ENCODE measurements at places on chromosomes 7 and 10. TPM values are rescaled to one million over a fixed set of nuclear protein-coding genes. Genes with fewer than 3 reads are reported as not detected.

- DNase-seq = no peak
Observed at GRCh38 chr10:34031400-34031799, 696.9 kb upstream of the NRP1 start.

DNA sequence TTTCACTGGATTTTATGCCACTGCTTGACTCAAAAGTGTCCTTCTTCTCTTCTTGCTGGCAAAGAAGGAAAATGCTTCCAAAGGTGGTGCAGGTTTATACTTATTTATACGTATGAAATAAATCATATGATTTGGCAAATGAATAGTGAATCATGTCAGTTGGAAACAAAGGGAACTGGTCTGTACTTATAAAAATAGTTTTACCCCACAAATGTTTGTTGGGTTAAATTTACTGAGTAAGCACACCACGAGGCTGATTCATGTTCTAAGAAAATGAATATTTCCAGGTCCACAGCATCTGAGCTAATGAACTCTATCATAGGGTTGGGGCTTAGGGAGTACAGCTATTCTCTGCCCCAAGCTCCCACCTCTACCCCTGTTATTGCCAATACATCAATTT lies 232.2 kb downstream of the TRIL start:
- DNase-seq = no peak

- DNase-seq = no peak
Observed at GRCh38 chr10:31157123-31158010, 125.7 kb upstream of the ZNF438 start.

GRCh38 chr7:117767951-117768350 lies 105.3 kb downstream of the CTTNBP2 start:
- no peak for DNase-seq

GRCh38 chr10:48736596-48736995 lies 51.9 kb downstream of the WDFY4 start:
- DNase-seq = no peak

GRCh38 chr7:156039194-156039593 lies 226.9 kb upstream of the SHH start:
- DNase-seq = no peak

GRCh38 chr10:77801474-77802161 lies 124.9 kb downstream of the DLG5 start:
- peak; percentile 17 for DNase-seq

- DNase-seq = no peak
Observed at GRCh38 chr7:132518839-132519173, 57.5 kb downstream of the PLXNA4 start.

GRCh38 chr10:3530346-3530745 lies 254.7 kb downstream of the KLF6 start:
- DNase-seq = no peak

DNA sequence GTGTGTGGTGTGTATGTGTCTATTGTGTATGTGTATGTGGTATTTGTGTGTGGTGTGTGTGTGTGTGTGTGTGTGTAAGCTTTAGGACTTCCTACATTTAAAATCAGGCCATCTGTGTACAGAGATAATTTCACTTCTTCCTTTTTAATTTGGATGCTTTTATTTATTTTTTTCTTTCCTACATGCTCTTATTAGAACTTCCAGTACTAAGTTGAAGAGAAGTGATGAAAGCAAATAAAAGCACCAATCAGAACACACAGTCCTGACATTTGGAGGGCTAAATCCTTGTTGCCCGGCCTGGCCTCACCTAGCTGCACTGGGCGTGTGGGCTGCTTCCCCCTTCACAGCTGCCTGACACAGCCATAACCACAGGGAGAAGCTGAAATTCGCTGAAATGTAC lies 3.8 kb upstream of the MRC1 start:
- no peak for DNase-seq

The HOXA7 gene
- 0.56 TPM for total RNA-seq

The SLC26A5 gene
- not detected for total RNA-seq

The DNA2 gene
- 48.7 TPM for total RNA-seq

The STK32C gene
- 20.0 TPM for total RNA-seq

All from A673 (cell line).